T-helper 2 cell treated with Interferon-gamma antibody and Interleukin-4, amounts not matched to agents 5 μg/mL and 100 μg/mL, for 36 hours (primary cell): ENCODE measurements at places on chromosomes 5 and 9.
A peak's percentile ranks its signal among the peaks of the same experiment; 100 is the strongest.

DNA sequence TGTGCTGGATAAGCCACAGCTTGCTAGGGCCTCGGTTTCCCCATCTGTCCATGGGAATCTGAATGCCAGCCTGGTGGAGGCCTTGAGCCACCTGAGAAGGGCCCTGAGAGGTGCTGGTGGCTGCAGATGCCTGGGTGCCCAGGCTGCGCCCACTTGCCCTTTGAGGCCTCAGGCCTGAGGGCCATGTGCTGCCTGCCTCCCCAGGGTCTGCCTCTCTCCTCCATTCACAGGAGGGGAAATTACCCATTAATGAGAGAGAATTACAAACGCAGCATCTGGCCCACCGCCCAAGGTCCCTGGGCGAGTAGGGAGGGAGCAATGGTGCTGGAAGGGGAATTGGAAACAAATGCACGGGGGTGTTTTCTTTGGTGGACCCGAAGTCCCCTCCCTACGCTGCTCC lies 59.6 kb downstream of the BARX1 start:
- H3K4me1 ChIP-seq = peaks cover 13% of the 10 kb centered on the region
- DNase-seq = no peak
- H3K36me3 ChIP-seq = no peaks in the 10 kb centered on the region
- no peaks in the 10 kb centered on the region for H3K27me3 ChIP-seq
- peak overlapping the region; percentile 26 for H3K27ac ChIP-seq
- no peak overlapping the region for H3K4me3 ChIP-seq

GRCh38 chr5:157473383-157474320 lies 13.6 kb downstream of the NIPAL4 start:
- peaks cover 34% of the 10 kb centered on the region for H3K4me1 ChIP-seq
- no peak for DNase-seq
- no peak overlapping the region for H3K4me3 ChIP-seq
- peaks cover 68% of the 10 kb centered on the region for H3K36me3 ChIP-seq
- H3K27me3 ChIP-seq = no peaks in the 10 kb centered on the region

- no peaks in the 10 kb centered on the region for H3K36me3 ChIP-seq
- no peaks in the 10 kb centered on the region for H3K4me1 ChIP-seq
- no peak for DNase-seq
- H3K27me3 ChIP-seq = no peaks in the 10 kb centered on the region
- no peak overlapping the region for H3K27ac ChIP-seq
- H3K4me3 ChIP-seq = no peak overlapping the region
Measured at GRCh38 chr5:107529618-107530017, 141.1 kb downstream of the EFNA5 start.

- no peaks in the 10 kb centered on the region for H3K36me3 ChIP-seq
- no peak overlapping the region for H3K27ac ChIP-seq
- H3K4me3 ChIP-seq = no peak overlapping the region
Measured at GRCh38 chr5:130066644-130067043, 162.4 kb downstream of the CHSY3 start.
